Activated CD4-positive, CD25-positive, alpha-beta regulatory T cell treated with anti-CD3 and anti-CD28 coated beads, Interleukin-2, amount 50 U/mL, for 24 hours (primary cell): ENCODE measurements at places on chromosomes 3 and 15.

DNA sequence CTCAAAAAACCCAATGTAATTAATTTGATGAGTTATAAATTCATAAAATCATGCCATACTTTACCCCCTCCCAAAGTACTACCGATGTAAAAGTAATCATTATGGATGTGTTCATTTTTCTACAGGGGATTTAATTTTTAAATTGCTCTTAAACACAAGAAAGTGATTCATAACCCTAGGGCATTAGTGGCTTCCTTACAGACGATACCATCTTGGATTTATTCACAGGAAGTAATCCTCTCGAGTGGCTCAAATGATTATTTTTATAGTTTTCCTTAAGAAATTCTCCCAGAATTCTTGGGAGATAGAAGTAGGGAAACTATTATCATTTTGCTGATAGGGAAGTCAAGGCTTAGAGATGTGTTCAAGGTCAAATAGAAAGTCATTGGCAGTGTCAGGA is 80.9 kb downstream of the PEX5L start:
- no peak for ATAC-seq

- peak; percentile 62 for ATAC-seq
Measured at GRCh38 chr15:40769274-40770146, at the start of gene C15orf62. Gene C15orf62, plus strand, starts transcription at chr15:40769980. Its CDS starts 516 bp downstream, at chr15:40770496.

GRCh38 chr15:63833021-63833696 is 589 bp downstream of the HERC1 start:
- ATAC-seq: peak; percentile 55

DNA sequence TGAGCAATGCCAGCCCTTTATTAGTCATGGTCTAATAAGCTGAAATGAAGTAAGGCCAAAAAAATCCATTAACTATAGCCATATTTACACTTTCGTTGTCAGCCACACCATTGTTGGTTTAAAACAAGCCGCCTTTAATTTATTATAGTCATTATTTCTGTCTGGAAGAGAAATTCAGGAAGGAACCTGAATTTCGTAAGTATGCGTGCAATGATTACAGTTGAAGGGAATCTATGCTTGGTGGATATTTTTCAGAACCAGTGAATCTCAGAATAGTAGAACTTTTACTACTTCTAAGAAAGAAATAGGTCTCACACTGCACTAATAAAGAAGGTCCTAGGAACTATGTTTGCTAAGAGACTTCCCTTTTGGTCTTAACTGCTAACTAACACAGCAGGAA is 59.1 kb downstream of the FAM43A start:
- ATAC-seq: no peak

DNA sequence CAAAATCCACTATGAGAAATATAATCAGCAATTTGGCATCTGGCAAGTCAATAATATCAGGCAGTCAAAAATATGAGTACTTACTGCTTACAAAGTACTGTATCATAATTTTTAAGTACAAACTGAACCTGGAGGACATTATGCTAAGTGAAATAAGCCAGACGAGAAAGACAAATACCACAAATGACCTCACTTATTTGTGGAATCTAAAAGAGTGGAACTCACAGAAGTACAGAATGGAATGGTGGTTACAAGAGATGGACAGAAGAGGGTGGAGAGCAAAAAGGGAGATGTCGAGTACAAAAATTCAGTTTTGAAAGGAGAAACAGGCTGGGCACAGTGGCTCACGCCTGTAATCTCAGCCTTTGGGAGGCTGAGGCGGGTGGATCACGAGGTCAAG is 12.4 kb downstream of the PCYT1A start:
- no peak for ATAC-seq

DNA sequence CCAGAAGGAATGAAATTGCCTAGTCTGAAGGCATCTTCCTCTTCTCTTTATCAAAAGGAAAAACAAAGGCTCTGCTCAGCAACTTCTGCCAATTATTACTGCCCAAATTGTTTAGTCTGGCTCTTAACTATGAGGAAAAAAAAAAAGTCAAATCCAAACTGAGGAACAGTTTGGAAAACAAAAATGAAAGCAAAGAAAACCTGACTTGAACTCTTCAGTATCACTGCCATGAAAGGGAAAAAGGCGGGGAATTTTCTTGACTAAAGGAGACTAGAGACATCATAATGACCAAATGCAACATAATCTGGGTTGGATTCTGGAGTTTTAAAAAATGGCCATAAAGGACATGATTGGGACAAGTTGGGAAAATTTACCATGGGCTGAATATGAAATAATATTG is 156.3 kb downstream of the STT3B start:
- no peak for ATAC-seq
